Hindlimb muscle (tissue), 1 donor: ENCODE measurements at places on chromosomes 3 and 15. TPM values are rescaled to one million over a fixed set of nuclear protein-coding genes. Genes with fewer than 3 reads are reported as not detected.

The LDHAL6B gene
- 0.12 TPM for polyA plus RNA-seq

The ZNF385D gene
- 21.0 TPM for polyA plus RNA-seq

The UPK1B gene
- not detected for polyA plus RNA-seq

The PLSCR2 gene
- polyA plus RNA-seq, result not detected

The LYZL4 gene
- polyA plus RNA-seq, result not detected

The MCF2L2 gene
- 0.21 TPM for polyA plus RNA-seq

The PIK3CB gene
- 12.1 TPM for polyA plus RNA-seq

The ALDH1A3 gene
- 10.9 TPM for polyA plus RNA-seq
